ENCODE measurements at places on chromosomes 3 and 15.

DNA sequence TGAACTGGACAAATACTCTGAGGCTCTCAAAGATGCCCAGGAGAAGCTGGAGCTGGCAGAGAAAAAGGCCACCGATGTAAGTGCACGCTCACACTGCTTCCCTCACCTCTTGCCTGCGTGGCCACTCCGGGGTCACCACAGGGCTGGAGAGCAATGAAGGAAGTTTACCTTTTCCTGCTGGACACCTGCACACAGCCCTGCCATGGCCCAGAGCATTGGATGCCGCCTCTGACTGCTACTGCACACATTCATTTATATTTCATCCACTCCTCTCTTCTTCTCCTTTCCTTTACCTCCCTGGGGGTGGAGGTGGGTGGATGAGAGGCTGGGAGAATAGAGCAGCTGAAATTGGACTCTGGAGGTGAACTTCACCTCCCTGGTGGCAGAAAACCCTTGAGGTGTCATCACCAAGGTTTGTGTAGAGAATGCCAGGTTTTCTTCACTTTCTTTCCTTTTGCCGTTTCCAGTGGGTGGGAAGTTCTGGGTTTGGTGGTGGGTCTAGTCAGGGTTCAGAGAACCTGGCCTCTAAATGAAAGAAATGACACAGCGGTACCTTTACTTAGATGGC lies 1.6 kb downstream of the TPM1 start:
- DNase-seq, result no peak

DNA sequence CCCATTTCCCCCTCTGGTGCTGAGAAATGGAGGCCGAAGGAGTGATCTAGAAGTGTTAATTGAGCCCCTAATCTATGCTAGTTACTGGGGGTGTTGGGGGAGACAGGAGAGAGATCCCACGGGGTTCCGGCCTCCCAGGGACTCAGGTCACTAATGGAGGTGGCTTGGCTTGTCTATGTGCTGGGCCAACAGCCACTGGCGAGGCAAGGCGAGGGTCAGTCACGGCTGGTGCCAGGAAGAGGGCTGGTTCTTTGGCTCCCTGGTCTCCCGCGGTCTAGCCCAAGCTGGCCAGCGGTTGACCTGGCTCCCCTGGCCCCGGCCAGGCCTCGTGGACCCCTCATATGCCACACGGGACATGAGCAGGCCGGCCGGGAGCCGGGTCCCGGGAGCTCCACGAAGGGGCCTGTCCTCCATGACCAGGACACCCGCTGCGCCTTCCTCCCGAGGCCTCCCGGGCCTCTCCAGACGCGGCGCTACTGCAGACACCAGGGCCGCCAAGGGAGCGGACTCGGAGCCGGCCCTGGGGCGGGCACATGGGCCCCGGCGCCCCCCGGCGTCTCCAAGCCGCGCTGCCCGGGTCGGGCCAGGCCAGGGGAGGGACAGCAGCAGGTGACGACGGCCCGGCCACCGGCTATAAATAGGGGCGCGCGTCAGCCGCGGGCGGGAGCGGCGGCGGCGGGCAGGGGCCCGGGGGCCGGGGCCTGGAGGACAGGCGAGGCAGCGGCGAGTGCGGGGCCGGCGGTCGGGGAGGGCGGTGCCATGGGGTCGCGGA lies at the start of gene ALPK3:
ALPK3 (plus strand) TSS at position 663 of the 772 bp plus-strand sequence; CDS start at position 760, 97 bp downstream.
- DNase-seq, result no peak

DNA sequence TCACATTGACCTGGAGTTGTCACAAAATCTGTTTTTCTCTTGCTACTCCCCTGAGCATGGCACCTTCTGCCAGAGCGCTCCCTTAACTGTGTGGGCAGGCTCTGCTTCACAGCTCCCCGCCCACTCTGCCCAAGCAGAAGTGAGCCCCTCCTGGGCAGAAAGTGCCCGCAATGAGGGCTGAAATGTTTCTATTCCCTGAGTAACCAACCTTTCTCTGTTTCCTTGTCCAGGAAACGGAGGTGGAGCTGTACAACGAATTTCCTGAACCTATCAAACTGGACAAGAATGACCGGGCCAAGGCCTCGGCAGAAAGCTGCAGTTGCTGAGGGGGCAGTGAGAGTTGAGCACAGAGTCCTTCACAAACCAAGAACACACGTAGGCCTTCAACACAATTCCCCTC lies 66.3 kb upstream of the ACAD9 start:
- no peak for DNase-seq

DNA sequence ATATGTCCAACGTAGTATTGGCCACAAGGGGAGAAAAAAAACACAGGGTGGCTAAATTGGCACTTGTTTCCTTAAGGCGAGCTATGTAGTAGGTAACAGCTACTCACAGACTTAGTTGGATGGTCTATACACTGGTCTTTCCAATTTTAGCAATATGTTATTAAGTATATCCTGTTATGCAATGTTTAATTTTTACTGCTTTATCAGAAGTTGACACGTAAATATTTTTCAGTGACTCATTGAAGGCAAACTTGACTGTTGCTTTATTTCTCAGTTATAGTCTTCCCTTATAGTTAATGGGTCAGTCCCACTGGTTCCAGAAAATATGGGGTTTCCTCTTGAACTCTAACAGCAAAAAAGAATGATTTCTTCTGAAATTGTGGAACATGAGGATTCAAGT lies 46.5 kb downstream of the ADPGK start:
- DNase-seq, result no peak

GRCh38 chr3:139304383-139304782 lies 39.4 kb upstream of the MRPS22 start:
- no peak for DNase-seq

- no peak for DNase-seq
Measured at GRCh38 chr3:175741951-175742350, 882.8 kb downstream of the NAALADL2 start.

DNA sequence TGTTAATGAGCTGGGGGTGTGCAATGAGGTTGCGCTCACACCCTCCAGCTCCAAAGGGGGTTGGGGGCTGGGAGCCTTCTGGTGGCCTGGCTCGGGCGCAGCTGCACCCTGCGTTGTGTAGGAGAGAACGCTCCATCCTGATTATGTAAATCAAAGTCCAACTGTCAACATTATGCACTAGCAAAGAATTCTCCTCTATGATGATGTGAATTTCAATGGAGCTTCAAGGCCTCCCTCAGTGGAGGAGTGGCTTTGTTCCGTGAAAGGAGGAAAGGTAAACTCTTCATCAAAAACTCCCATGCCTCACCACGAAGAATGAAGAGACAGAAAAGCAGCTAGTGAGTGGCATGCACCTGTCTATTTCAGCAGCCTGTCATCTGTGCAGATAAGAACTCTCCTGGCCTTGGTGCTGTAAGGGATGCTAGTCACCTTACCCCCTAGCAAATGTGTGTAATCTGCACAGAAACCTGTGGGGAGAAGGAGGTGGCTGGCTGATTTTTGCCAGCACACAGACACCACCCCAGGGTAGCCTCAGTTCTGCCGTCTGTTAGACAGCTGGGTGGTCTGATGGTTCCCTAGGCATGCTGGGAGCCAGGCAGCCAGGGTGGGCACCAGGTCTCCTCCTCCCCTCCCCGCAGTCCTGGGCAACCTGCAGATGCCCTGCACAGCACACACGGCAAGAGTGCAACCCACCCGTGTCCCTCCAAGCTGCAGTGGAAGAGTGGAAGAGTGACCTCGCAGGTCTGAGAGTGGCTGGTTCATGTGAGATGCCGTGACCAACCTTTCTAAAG lies 47.0 kb upstream of the TRPM1 start:
- no peak for DNase-seq

DNA sequence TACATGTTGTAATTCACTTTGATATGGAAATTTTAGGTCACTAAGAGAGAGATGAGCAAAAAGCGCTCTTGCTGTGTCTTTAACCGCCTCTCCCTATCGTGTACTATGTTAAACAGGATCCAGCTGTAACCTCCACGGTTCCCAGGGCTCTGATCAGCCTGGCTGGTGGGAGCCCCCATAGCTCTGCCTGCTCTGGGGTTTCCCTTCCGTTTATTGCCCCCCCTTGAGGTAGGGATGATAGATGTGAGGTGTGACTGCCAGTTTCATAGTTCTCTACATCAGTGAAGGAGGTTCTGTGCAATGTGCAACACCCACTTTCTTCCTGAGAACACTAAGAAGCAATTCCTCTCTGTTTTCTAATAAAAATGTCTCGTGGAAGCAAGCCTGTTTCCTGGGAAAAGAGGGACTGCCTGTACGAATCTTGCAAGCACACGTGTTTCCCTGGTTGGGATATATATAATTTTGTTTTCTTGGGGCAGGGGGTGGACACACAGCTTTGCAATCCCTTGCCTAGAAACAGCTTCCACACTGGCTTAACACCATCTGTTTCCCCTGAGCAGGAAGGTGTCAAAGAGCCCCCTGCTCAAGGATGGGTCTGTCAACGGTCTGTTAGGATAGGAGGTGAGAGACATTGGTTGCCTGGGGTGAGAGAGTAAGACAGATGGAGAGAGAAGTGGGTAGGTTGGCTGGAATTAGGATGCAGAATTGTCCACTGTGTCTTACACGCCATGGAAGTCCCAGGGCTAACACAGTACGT lies 23.8 kb downstream of the CORO2B start:
- no peak for DNase-seq

DNA sequence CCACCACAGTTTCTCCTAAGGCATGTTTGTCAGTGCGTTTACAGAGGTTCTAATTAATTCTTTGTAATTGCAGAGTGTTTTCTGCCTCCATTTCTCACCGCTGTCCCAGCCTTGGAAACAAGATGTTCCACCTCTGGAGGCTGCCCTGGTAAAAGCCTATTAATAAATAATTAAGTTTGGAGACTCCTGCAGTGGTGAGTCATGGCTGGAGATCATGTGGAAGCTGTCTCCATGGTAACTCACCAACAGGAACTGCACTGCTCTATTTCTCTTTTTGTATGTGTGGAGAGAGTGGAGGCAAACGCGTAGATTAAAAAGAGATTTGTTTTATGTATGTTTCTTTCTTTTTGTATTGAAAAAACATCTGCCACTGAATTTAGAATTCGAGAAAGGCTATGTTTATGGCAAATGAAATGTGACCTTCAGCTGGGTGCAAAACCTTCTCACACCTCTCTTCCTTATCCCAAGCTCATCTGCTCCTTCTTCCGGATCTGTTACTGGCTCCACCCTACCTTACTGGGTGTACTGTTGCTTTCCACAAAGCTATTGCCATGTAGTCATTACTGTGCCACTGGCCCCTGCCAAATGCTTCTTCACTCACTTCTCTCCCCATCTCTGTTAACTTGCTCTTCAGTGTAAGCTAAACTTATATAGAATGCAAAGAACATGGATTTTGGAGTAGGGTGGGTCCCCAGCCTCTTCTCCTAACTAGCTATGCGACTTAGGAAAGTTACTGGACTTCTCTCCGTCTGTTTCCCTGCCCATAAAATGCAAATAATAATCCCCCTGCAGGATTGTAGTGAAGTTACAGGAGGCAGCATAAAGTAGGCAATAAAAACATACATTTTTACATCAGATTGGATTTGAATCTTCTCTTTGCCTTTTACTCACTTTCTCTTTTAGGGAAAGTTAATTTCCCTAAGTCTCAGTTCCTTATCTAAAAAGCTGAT lies 778.5 kb downstream of the NTRK3 start:
- DNase-seq, result no peak

DNA sequence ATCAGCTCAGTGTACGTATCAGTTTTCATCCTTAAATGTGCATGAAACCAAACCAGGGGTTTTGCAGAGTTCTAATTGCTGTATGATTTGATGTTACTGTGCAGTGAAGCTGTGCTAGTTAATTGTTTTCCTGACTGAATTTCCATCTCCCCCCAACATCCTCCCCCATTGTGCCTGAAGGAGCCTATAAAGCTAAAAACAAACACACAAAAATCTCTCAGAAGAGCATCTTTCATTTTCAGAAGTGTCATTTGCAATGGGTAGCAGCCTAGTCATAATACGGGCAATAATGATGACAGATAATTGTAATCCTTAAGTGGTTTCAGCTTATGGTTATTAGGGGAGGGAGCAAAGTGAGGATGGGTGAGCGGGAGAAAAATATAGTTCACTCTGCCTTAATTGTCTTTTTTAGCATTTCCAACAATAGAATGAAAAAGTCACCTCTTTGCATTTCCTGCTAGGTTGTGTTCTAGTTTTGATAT lies 207.9 kb upstream of the TBL1XR1 start:
- DNase-seq, result no peak

GRCh38 chr3:150771600-150771999 lies 8.6 kb upstream of the SIAH2 start:
- DNase-seq, result no peak

- DNase-seq, result peak; percentile 77
Measured at GRCh38 chr3:196712514-196713413, 587 bp downstream of the PIGX start.

GRCh38 chr3:30502051-30502741 lies 104.2 kb upstream of the TGFBR2 start:
- DNase-seq, result no peak

- no peak for DNase-seq
Measured at GRCh38 chr15:101662203-101662602, 10.0 kb upstream of the TM2D3 start.

- no peak for DNase-seq
Measured at GRCh38 chr15:92003515-92004067, 150.1 kb downstream of the SLCO3A1 start.

DNA sequence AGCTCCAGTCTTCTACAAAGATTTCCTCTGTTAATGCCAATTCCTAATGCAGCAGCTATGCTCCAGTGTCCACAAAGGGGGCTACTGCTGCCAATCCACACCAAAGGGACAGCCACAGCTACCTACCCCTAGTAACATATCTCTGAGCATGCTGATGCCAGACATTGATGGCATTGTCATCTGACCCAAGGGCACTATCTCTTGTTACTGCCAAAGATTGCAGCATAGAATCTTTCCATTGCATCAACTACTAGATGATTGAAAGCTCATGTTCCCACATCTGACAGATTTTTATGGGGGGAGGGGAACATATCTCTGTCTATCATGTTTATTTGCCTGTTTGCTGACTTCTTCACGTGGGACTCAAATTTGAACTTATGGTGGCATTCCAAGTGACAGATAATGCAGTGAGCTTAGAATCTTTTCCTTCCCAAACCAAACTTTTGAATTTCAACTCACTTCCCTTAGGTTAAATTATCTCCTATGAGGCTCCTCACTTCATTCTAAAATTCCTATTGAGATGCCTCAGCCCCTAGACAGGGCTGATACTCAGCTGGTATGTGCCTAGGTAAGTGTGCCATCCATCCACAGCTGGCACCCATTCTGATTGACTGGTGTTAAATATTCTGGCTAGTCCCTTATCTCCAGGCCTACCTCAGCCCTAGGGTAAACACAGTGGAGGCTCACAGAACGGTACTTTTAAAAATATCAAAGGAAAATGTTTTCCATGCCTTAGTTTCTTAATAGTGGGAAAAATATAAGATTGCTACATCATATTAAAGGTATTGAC lies 100.3 kb downstream of the STRIT1 start:
- DNase-seq, result no peak

DNA sequence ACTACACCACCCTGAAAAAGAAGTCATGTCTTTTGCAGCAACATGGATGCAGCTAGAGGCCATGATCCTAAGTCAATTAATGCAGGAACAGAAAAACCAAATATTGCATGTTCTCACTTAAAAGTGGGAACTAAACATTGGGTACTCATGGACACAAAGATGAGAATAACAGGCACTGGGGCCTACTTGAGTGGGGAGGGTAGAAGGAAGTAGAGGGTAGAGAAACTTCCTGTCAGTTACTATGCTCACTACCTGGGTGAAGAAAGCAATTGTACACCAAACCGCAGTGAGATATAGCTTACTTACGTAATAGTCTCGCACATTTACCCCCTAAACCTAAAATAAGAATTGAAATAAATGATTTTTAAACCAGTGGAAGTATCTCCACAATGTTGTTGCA lies 480.5 kb upstream of the ARRDC4 start:
- DNase-seq, result no peak
